ENCODE measurements at places on chromosomes 6 and 20.

DNA sequence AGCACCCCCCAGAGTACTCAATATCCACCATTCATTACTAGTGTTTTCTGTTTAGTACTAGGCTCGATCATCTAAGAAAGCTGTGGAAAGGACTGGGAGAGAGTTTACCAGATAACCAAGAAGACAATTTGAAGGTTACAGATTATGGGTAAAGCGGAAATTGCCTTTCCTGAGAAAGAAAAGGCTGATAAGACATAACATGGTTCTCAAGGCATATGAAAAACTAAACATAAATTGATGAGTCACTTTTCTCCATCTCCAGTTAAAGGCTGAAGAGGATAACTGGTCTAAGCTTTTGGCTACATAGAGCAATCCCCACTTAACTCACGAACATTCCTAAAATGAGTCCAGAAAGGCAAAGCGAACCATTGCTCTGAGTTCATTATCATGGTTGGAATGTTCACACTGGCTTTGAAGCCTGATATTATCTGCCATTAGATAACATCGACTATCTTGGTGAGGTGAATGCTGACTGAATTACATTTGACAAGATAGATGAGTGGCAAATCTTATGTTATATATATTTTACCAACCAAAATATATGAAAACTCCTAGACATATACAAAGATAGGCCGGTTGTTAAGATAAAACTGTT, 65.8 kb downstream of the BTBD9 start:
- DNase-seq, result peak; percentile 55

DNA sequence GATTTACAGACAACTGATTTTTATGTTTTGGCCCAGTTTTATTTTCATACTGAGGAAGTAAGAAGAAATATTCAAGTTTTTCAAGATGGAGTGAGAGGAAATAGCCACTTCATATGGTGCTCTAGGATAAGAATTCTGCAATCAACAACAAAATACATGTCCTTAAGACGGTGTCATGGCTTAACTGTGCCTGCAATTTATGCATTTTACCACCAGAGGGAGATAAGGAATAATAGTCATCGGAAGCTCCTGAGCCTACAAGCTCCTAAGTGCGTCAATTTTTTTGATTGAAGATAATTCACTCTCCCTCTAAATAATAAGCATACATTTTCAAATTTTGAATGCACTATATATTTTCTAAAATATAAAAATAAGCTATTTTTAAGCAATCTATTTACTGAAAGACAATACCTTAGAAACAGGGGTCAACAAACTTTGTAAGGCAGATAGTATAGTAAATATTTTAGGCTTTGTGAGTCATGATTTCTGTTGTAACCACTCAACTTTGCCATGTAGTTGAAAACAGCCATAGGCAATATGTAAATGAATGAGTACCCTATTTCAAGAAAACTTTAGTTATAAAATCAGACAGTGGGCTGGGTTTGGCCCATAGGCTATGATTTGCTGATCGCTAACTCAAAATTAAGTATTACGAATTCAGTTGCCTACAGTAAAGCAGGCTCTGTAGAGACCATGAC, 230.9 kb upstream of the DTNBP1 start:
- peak; percentile 71 for DNase-seq

- no peak for DNase-seq
Measured at GRCh38 chr6:23873161-23873560, 252.9 kb upstream of the NRSN1 start.

GRCh38 chr6:109478222-109478805, 4.7 kb downstream of the ZBTB24 start:
- no peak for DNase-seq

DNA sequence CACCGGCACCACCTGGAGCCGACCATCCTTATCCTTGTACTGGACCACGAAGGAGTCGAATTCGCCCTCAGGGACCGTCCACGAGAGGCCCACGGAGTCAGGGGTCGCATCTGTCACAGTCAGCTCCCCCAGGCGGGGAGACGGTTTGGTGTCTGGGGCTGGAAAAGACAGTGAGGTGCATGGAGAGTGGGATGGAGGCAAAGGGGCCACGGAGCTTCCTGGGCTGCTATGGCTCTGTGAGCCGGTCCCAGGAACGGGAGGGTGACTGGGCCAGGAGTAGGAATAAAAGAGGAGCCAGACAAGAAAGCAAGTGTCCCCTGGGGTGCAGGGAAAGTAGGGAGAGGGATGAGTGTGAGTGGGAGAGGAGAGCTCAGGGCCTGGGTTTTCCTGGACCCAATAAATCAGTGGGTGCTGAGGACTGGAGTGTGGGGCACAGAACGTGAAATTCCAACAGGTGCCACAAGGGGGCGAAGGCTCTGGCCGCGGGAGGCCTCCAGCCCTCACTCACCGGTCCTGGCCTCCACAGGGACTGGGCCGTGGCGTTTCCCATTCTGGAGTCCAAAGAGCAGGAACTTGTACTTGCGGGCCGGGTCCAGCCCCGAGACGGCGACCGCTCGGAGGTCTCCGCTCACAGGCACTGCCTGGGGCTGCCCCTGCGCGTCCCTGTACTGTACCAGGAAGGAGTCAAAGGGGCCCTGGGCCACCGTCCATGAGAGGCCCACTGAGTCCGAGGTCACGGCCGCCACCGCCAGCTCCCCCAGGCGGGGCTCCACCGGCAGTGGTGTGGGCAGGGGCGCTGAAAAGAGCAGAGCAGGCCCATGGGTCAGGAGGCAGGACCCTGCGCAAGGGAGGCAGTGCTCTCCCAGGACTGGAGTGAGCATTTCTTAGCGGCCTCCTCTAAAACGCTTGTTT, 9.9 kb downstream of the CYP21A2 start:
- peak; percentile 70 for DNase-seq

GRCh38 chr20:50415516-50416268, 94.5 kb upstream of the PTPN1 start:
- no peak for DNase-seq

DNA sequence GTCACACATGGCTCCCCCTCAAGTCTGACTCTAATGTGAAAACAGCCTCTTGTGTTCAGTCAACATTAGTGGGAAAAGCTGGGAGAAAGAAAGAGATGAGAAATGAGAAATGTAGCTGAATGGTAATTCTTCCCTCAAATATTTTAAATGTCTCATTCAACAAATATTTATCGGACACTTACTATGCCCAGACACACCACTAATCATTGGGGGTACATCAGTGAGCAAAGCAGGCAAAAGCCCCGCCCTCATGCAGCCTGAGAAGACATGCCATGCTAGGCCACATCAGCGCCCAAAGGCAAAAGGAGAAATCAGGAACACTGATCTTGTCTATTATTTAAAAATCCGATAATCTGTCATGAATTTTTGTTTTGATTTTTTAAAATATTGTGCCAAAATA, 89.9 kb upstream of the ASF1A start:
- no peak for DNase-seq

DNA sequence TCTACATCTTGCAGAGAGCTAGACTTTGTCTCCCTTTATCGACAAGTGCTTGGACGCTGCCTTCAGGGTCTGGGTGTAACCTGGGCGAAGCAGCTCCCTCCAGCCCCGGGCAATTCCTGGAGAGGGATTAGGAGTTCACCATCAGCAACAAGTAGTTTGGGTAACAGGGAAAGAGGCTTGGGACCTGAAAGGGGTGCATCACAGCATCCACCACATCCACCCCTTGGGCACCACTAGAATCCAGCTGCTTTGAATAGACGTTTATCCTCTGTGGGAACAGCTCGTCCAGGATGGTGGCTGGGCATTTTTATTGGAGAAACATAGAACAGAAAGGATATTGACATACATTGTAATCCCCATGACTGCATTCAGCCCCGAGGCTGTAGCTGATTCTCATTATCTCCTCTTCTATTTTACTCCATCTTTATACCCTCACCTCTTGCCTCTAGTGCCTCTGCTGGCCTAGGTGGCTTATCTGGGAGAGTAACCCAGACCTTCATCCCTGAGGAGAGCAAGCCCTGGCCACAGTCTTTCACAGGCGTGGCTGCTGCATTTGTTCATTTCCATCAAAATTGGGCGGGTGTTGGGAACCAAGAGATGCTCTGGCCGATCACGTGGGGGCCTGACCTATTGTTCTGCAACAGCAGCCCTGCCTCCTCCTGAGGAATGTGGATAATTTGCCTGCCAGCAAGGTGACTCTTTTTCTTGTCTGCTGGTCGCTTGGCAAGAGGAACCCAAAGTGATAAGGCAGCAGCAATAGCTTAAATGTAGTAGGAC, 109.2 kb upstream of the RALGAPA2 start:
- peak; percentile 12 for DNase-seq

DNA sequence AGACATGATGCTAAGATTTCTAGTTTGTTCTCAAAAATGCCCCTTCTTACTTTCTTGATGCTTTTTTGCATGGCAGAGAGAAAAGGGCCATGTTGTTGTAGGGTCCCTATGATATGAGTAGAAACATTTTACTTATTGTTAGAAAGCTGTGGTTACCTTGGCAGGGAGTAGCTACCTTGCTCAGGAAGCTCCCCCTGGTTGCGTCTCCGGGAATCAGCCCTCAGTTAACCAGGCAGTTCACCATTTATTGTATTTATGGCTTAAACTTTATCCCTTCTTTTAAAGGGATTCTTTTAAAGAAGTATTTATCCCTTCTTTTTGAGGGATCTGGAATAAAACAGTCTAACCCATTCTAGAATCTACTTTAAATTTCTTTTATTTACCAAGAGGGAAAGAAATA, 113.9 kb upstream of the PROKR2 start:
- no peak for DNase-seq

- DNase-seq, result peak; percentile 53
Measured at GRCh38 chr6:37007340-37008043, 2.0 kb downstream of the FGD2 start.

DNA sequence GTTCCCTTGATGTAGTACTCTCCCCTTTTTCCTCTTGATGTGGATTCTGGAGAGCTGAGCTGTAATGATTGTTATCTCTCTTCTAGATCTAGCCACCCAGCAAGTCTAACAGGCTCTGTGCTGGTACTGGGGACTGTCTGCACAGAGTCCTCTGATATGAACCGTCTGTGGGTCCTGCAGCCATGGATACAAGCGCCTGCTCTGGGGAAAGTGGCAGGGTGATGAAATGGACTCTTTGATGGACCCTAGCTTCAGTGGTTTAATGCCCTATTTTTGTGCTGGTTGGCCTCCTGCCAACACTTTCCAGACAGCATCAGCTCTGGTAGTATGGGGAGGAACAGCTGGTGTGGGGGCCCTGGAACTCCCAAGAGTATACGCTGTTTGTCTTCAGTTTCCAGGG, 216.3 kb downstream of the ADGRG6 start:
- peak; percentile 4 for DNase-seq

- no peak for DNase-seq
Measured at GRCh38 chr20:56710125-56710524, 81.0 kb downstream of the TFAP2C start.

- peak; percentile 29 for DNase-seq
Measured at GRCh38 chr6:49662892-49663261, 26.2 kb upstream of the RHAG start.

GRCh38 chr6:35717449-35718374, 19.1 kb upstream of the ARMC12 start:
- DNase-seq, result peak; percentile 63

DNA sequence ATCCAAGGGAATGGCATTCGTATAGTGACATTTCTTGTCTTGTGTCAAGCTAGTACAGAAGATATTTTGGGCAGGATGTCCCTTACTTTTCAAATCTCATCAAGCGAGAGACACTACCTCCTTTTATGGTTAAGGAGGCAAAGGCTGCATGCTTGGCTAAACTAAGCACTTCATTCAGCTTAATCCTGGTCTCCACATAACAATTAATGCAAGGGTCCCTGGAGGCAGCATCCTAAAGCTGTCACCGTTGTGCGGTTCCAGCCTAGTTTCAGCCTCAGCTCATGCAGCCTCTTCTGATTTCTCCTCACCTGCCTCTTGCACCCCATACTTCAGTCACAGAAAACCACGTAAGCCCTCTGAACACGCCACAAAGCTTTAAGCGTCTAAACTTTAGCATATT, 67.1 kb upstream of the SLC22A23 start:
- no peak for DNase-seq

GRCh38 chr6:96257751-96258150, 242.0 kb downstream of the FUT9 start:
- no peak for DNase-seq

GRCh38 chr6:35238843-35239289, 20.7 kb upstream of the ZNF76 start:
- no peak for DNase-seq

DNA sequence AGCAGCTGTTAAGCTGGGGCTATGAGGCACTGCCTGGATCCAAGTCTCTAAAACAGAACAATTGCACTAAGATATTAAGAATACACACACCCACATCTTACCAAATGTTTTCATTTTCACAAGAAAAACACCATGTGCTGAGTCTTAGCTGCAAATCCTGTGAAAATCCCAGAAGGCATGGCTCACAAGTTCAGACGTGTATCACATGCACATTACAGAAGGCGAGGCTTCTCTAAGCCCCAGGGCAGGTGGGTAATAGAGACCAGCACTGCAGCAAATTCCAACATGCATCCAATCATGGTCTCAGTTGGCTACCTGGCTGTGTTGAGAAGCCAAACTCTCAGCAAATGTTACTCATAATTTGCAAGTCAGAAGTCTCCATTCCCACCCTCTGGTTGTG, 16.2 kb upstream of the CST3 start:
- DNase-seq, result no peak

DNA sequence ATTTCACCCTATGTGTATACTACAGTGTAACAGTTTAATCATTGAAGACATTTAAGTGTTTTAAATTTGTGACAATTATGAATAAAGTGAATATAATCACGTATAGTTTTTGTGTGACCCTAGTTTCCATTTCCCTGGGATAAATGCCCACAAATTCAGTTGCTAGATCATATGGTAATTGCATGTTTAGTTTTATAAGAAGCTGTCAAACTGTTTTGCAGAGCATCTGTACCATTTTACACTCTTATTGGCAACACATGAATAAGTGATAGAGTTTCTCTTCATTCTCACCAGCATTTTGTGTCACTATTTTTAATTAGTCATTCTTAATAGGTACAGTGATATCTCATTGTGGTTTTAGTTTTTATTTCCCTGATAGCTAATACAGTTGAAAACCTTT, 7.3 kb downstream of the VTA1 start:
- no peak for DNase-seq

DNA sequence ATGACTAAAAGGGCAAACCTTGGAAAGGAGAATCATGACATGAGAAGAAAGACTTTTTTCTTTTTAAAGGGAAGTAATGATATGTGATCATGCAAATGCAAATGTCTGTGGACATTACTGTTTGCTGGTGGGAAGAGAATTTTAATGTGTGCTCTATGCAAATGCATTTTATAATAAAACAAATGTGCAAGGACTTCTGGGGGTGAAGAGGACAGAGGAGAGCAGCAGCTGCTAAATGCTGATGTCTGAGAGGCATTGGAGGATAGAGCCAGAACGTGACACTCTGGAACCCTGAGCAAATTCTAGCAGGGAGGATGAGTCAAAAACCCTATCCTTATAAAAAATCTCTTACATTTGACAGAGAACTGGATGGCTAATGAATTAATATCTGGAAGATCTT, 69.1 kb upstream of the BEND3 start:
- no peak for DNase-seq

DNA sequence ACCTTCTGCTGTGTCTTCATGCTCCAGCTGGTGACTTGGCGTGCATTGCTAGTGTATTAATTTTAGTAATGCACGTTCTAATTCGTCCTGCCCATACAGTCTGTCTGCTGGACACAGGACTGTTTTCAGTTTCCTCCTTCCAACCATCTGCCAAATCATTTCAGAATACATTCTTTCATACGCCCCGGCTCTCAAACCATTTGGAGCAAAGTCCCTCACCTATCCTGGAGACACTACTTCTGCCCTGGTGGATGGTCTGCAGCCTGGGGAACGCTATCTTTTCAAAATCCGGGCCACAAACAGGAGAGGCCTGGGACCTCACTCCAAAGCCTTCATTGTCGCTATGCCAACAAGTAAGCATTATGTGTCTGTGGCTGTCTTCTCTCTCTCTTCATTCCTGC, 60.5 kb downstream of the FNDC1 start:
- no peak for DNase-seq

GRCh38 chr6:12385316-12385715, 95.2 kb downstream of the EDN1 start:
- no peak for DNase-seq

Data from hematopoietic multipotent progenitor cell treated with erythropoietin and hydrocortisone succinate and interleukin-3 and kit ligand, for 4 days (in vitro differentiated cells).